ENCODE measurements at places on chromosomes 4 and X.

DNA sequence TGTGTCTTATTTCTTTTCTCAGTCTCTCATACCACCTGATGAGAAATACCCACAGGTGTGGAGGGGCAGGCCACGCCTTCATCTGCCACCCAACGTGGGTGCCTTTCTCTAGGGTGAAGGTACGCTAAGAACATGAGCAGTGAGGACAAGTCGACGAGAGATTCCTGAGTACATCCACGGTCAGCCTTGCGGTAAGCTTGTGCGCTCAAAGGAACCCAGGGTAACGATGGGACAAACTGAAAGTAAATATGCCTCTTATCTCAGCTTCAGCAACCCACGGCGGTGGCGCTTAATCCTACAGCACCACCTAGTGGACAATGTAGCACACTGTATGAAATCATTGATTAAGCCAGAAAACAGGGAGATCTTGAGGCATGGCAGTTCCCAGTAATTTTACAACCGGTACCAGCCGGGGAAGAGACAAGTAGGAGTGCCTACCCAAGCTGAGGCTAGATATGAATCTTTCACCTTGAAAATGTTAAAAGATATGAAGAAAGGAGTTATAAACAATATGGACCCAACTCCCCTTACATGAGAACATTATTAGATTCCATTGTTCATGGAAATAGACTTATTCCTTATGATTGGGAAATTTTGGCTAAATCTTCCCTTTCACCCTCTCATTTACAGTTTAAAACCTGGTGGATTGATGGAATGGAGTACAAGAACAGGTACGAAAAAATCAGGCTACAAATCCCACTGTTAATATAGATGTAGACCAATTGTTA, 63.0 kb downstream of the ZNF732 start:
- peak; percentile 81 for DNase-seq

GRCh38 chrX:149471397-149471796, 33.7 kb downstream of the IDS start:
- no peak for DNase-seq

DNA sequence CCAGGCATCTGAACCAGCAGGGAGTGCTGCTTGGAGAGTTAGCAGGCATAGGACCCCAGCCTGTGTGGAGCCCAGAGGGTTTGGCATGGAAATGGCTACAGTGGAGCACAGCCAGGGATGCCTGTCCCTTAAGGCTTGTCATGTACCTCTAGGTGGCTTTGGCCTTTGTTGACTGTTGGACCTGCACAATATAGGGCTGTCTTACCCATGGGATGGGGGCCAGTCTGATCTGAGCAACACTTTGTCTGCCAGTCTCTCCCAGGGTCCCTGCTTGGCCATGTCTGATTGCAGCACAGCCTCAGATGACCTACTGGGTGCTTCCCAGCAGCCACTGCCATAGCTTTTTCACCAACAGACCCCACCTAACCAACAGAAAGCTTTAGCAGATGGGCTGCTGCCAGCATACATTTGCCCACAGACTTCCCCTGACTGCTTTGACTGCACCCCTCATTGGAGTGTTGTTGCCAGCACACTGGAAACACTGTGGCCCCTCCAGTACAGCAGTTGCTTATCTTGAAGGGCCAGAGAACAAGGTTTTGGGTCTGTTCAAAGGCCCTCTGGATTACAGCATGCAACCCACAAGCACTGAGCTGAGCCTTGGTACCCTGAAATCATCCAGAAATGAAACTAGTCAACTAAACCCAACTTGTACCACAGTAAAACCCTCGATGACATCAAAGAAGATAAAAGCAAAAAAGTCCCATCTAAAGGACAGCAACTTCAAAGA, 22.1 kb downstream of the ANAPC10 start:
- no peak for DNase-seq

DNA sequence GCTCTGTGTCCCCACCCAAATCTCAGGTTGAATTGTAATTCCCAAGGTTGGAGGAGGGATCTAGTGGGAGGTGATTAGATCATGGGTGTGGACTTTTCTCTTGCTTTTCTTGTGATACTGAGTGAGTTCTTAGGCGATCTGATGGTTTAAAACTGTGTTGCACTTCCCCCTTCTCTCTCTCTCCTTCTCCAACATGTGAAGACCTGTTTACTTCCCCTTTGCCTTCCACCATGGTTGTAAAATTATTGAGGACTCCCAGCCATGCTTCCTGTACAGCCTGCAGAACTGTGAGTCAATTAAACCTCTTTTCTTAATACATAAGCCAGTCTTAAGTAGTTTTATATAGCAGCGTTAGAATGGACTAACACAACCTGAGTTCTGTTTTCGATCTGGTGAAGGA, 738.2 kb downstream of the ARAP2 start:
- DNase-seq = no peak

- no peak for DNase-seq
Observed at GRCh38 chr4:22573198-22573597, 57.3 kb upstream of the ADGRA3 start.

GRCh38 chrX:15384304-15384703, at the start of gene VEGFD:
Gene VEGFD (minus strand): TSS chrX:15384413. CDS start chrX:15383946, 467 bp downstream.
- no peak for DNase-seq

DNA sequence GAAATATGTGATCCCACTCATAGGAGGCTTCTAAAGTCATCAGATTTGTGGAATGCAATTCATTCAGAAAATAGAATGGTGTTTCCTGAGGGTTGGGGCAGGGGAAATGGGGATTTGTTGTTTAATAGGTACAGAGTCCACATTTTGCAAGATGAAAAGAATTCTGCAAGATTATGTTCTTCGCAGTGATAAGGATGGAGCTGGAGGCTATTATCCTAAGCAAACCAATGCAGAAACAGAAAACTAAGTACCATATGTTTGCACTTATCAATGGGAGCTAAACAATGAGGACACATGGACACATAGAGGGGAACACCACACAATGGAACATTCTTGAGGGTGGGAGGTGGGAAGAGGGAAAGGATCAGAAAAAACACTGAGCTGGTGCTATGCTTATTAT, 144.3 kb upstream of the NLGN4X start:
- DNase-seq = no peak

DNA sequence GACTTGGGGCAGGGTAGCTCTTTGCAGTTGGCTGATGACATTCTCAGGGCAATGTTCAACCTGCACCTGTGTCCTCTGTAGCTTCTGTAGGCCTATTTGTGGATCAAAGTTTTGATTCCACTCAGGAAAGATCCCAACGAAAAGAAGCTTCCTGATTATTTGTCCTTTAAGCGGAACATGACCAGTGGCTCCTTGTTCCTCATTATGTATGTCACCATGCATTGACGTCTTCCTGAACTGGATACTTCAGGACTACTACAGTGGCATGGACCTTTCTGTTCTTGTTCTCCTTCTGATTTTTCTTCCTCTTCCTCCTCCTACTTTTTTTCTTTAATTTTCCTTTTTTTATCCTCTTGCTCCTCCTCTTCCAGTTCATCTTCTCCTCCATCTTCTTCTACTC, 62.4 kb downstream of the NBDY start:
- DNase-seq = no peak

- no peak for DNase-seq
Observed at GRCh38 chr4:165737309-165737972, 135.6 kb upstream of the TLL1 start.

- DNase-seq = peak; percentile 24
Observed at GRCh38 chr4:26308568-26308967, 12.2 kb upstream of the RBPJ start.

GRCh38 chr4:184958923-184959210, 59.4 kb upstream of the HELT start:
- DNase-seq = no peak

DNA sequence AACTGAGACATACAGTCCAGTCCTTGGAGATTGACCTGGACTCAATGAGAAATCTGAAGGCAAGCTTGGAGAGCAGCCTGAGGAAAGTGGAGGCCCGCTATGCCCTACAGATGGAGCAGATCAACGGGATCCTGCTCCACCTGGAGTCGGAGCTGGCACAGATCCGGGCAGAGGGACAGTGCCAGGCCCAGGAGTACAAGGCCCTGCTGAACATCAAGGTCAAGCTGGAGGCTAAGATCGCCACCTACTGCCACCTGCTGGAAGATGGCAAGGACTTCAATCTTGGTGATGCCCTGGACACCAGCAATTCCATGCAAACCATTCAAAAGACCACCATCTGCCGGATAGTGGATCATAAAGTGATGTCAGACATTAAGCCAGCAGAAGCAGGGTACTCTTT, 20.4 kb upstream of the FRMPD3 start:
- peak; percentile 32 for DNase-seq

- DNase-seq = no peak
Observed at GRCh38 chr4:22670956-22671355, 21.8 kb upstream of the GBA3 start.

- DNase-seq = no peak
Observed at GRCh38 chr4:86556791-86557415, 37.2 kb upstream of the PTPN13 start.

DNA sequence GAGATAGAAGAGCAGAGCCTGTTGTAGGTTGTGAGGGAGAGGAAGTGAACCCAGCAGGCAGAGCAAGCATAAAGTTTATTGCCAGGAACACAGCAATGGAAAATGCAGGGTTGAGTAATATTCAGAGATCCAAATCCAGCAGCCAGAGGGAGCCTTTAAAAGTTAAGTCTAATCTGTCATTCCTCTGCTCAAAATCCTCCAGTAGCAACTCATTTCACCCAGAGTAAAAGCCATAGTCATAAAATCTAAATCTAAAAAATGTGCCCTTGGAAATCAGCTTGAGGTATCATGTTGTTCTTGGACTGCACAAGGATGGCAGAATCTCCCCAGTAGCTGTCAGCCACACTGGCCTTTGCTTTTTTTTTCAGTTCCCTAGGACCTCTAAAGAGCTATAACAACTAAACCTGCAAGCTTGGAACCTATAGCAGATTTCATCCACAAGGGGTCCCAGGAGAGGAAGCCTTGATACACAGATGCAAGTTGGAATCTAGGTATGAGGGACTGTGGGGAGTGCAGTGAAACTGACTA, 62.9 kb upstream of the FRAS1 start:
- DNase-seq = no peak

GRCh38 chrX:107758231-107758766, 17.3 kb downstream of the TSC22D3 start:
- DNase-seq = no peak

GRCh38 chrX:112705726-112706125, 26.0 kb upstream of the LHFPL1 start:
- DNase-seq = no peak

- DNase-seq = no peak
Observed at GRCh38 chr4:180372691-180373090, 1870.5 kb upstream of the TENM3 start.

DNA sequence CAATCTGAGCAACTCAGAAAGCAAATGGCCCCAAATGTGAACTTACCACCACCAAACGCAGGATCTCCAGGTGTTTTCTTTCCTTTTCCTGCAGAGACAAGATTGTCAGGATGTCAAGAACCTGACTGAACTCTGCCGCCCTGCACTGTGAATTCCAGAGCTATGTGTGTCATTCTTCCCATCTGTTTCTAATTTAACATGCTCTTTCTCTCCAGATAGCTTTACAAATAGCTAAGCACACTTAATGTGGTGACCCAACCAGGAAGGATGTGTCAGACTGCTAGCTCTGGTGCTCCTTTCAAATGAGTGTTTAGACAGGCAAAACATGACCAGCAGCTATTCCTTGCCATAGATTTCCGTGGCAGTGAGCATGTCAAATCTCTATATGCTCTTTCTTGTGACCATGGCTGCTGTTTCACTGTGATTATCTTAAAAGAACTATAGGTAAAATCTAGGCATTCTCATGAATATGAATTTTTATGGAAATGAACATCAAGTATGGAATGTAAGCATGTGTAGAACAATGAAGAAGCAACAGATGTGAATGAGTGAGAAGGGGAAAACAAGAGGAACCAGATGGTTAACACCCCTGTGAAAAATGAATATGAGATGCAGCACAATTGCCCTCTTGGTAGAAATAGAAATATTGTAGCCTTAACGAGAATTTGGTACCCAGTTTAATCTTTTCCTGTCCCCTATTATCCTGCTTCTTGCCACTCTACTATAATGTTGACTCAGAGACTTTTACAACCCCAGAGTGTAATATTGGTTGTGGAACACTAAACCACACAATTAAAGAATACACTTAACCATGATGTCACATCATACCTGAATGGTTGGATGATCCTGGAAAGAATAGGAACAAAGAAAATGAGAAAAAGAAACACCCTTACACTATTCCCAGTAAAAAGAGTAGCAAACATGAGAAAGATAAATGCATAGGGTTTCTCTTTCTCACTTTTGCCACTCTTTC, 247.8 kb upstream of the DKK2 start:
- DNase-seq = no peak

DNA sequence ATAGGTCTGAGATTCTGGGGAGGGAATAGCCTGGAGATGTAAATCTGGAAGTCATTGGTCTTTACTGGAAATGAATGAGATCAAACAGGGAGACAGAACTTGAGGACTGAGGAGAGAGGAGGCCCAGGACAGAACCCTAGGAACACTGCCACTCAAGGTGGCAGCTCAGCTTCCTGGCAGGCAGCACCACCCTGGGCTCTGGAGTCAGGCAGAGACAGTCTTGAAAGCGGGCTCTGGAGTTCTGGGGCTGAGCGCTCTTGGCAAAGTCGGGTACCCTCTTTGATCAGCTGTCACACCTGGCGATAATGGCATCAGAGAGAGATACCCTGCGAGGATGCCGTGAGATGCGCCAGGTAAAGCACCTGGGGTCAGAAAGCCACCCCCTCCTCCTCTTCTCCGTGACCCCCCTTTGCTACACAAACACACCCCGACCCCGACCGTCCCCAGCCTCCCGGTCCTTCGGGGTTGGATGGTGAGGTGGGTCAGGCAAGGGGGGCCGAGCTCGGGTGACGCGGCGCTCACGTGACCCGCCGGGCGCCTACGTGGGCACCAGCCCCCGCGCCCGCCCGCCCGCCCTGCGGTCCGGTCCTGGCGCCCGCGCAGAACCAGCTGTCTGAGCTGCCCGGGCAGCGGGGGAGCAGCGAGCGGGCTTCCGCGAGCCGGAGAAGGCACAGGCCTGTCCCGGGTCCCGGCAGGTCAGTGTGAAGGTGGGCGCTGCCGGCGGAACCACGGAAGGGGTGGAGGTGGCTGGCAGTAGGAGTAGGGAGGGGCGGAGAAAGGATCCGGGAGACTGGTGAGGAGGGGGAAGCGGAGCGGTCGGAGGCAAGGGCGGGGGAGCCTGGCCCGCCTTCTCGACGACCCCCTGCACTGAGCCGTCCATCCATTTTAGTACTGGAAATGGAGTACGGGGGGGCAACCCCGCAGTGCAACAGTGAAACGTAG, at the start of gene TCEAL3:
TSS of gene TCEAL3 (plus strand) at position 600 of the 942 bp plus-strand sequence. CDS start 1,102 bp downstream, outside the sequence.
- peak; percentile 56 for DNase-seq

GRCh38 chr4:37935026-37935425, 25.2 kb upstream of the PTTG2 start:
- no peak for DNase-seq
